ENCODE measurements at places on chromosomes 5 and 9. TPM values are rescaled to one million over a fixed set of nuclear protein-coding genes. Genes with fewer than 3 reads are reported as not detected.

Gene HSD17B3
- total RNA-seq, result 1.7 TPM

Gene TERT
- 0.10 TPM for total RNA-seq

Gene SLC4A9
- 0.10 TPM for total RNA-seq

Gene PAEP
- not detected for total RNA-seq

Gene PDGFRB
- total RNA-seq, result 12.8 TPM

Gene ZNF883
- total RNA-seq, result 0.08 TPM

Gene ORM2
- 4,103 TPM for total RNA-seq

Gene NUDT12
- 17.4 TPM for total RNA-seq

Gene ZFAND5
- total RNA-seq, result 83.9 TPM

Gene FOXD4
- total RNA-seq, result not detected

Gene TESK1
- total RNA-seq, result 15.6 TPM

DNA sequence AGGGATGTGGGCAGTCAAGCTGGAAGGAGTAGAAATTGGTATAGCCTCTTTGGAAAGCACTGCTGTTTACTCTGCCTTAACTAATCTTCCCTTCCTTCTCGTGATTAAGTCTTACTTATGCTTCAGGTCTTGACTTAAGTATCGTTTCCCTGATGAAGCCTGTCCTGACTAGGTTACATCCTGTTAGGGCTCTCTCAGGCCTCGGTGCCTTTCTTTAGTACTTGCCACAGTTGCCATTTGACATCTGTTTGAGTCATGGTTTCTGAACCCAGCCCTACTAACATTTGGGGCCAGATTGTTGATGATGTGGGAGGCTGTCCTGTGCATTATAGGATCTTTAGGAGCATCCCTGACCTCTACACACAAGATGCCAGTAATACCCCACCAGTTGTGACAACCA is 94.4 kb downstream of the GAPVD1 start:
- DNase-seq, result no peak

- DNase-seq, result no peak
Observed at GRCh38 chr5:160287378-160288051, 24.8 kb downstream of the CCNJL start.

DNA sequence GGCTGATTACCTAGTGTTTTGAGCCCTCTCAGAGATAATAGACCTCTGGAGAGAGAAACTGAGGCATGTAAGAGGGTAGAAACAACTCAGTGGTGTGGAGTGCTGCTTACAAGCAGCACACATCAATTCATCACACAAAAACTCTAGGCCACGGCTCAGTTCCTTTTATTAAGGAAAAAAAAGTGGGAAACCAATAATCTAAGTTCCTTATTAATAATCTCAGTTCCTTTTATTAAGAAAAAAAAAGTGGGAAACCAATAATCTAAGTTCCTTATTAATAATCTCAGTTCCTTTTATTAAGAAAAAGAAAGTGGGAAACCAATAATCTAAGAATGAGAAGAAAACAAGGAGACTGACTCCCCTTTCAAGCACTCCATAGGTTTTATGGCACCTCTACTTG is 28.0 kb downstream of the TXNDC8 start:
- DNase-seq, result no peak

DNA sequence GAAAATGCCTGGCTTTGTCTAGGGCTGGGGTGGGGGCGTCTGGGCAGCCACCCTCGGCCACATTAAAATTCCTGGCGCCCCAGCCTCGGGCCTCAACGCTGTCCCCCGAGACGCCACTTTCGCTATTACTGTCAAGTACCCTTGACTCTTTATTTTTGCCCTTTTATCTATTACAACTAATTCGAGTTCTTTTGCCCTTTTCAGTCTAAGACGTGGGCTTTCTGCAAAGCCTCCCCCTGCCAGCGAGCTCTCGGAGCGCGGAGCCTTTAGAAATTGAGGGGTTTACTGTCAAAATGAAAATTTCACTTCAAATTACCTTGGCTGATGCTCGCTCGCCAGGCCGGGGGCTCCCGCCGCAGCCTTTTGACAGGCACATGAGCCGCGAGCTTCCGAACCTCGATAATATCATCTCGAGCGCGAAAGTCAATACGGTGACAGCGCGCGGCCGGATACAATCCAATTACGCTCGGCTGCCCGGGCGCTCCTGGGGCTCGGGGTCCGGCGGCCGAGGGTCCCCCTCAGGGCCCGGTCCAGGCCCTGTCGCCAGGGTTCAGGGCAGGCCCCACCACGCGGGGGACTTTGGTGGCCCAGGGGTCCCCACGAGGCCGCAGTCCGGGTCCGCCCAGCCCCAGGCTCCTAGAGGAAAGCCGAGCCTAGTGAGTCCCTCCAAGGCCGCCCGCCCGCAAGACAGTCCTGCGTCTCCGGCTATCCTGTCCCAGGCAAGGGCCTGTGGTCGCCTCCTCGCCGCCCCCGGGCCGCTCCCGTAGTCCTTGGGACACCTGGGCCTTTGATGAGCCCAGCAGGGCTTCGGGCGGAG is 6.7 kb downstream of the IRX4 start:
- no peak for DNase-seq

DNA sequence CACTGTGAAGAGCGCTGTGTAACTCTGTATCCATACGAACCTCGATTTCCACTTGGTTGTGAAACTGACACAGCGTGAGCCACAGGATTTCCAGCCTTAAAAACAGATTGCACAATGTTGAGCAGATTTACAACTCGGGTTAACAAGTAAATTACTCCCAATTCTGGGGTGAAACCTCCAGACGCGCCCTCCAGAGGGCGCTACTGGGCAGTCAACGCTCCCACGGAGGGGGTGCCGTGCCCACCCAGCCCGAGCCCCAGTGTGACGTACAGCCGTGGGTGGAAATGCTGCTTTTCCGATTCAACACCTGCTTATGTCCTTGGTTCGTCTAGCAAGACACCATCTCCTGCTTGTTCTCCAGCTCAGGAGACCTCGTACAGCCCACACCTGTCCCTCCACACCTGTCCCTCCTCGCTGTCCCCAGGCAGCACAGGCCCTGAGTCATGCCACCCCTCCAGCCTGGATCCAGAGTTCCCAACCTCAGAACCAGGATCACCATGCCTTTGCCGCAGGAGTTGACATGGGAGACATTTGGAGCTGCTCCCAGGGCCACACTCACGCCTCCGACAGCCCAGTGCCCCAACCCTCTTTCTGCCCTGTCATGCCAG is 34.4 kb upstream of the SLC6A3 start:
- DNase-seq, result no peak

DNA sequence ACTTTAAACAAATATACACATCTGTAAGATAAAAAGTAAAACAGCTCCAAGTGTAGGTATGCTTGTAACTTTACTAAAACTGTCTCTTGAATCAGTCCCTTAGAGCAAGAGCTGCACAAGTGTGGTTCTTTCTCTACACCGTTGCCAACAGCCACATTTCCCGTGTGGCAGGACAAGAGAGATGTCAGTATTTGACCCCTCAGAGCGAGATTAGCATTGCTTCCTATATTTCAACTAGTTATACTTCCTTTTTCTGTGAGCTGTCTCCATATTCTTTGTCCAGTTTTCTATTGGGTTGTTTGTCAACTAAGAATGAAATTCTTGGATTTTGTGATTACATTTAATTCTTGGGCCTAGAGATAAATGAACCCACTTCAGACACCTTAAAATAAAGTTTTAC is 8.0 kb downstream of the PLIN2 start:
- no peak for DNase-seq

GRCh38 chr5:91164424-91164823 is 218.7 kb downstream of the ARRDC3 start:
- DNase-seq, result no peak

DNA sequence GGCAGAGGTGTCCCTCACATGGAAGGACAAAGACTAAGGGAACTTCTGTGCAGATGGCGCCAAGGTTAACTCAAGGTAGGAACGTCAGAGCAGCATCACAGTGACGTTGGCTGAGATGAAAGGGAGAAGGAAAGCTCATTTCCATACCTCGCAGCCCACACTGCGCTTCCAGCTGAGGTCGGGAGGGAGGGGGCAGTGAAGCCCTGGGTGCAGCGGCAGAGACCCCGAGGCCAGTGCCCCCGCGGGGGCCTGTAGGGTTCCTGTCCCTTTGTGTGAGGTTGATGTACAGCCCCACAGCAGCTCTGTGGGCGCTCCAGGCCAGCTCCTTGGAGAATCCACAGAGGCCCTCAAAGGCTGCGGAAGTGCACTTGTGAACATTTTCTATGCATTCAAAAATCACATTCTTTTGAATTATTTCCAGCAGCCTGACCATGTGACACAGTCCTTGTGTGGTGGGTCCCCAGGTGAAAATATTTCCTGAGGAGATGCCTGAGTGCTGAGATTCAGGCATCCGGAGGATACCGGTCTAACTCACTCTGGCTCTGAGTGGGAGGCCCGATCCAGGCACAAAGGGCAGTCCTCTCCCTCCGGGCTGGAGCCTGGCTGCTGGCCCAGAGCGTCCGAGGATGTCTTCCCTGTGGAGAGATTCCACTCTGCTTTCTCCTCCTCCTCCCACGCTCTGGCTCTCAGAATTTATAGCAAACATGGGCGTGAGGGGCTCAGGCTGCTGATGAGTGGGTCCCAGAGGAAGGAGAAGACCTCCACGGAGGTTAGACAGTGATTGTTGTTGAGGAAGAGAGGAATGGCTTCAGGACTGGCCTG is 150.7 kb downstream of the ICE1 start:
- no peak for DNase-seq

DNA sequence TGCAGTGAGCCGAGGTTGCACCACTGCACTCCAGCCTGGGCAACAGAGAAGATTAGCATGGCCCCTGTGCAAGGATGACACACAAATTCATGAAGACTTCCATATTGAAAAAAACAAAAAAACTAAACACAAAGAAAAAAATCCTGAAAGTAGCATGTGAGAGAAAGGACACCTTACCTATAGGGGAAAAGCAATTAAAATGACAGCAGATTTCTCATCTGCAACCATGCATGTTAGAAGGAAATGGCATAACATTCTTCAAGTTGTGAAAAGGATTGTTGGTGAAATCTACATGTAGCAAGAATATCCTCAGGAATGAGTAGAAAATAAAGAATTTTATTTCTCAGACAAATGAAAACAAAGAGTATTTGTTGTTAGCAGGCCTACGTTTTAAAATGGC is 13.4 kb upstream of the ZNF169 start:
- DNase-seq, result no peak

DNA sequence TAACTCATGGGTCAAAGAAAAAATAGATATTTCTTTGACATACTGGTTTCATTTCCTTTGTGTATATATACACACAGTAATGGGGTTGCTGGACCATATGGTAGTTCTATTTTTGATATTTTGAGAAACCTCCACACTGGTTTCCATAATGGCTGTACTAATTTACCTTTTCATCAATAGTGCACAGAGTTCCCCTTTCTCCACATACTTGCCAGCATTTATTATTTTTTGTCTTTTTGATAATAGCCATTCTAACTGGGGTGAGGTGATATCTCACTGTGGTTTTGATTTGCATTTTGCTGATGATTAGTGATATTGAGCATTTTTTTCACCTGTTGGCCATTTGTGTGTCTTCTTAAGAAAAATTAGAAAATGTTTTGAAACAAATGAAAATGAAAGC is 78.4 kb upstream of the CKMT2 start:
- no peak for DNase-seq

- DNase-seq, result no peak
Observed at GRCh38 chr5:104111632-104112031, 549.0 kb upstream of the NUDT12 start.

- DNase-seq, result no peak
Observed at GRCh38 chr9:91902475-91903125, 47.4 kb downstream of the ROR2 start.

GRCh38 chr9:108618906-108619550 is 236.8 kb downstream of the ACTL7B start:
- DNase-seq, result no peak

DNA sequence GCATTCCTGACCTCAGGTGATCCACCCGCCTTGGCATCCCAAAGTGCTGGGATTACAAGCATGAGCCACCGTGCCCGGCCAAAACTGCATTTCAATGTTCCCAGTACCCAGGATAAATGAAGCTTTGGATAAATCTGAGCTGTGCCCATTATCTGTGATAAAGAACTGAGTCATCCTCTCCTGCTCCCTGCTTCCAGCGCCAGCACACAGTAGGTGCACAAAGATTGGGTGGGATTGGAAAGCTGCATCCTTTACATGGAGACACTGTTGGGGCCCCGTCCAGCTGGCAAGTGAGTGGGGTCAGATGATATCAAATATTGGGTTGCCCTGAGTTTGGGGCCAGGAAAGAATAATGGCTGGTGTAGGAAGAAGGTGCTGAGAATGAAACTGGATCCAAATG is 17.4 kb downstream of the SH2D3C start:
- DNase-seq, result no peak

DNA sequence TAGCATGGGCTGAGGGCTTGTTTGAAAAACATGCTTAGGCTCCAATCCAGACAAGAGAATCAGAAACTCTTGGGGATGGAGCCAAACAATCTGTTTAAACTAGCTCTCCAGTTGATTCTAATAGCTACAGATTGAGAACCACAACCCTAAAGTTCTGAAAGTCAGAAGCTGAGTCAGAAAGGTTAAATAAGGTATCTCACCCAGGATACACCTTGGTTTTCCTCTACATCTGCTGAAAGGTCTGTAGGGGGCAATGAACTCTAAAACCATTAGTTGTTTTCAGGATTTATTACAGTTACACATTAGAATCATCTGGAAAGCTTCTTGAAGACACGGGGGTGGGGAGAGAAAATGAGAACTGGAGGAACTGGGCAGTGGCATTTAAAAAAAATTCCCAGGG is 5.7 kb downstream of the GFM2 start:
- DNase-seq, result no peak

- DNase-seq, result no peak
Observed at GRCh38 chr9:129945314-129945713, 97.7 kb downstream of the FNBP1 start.

DNA sequence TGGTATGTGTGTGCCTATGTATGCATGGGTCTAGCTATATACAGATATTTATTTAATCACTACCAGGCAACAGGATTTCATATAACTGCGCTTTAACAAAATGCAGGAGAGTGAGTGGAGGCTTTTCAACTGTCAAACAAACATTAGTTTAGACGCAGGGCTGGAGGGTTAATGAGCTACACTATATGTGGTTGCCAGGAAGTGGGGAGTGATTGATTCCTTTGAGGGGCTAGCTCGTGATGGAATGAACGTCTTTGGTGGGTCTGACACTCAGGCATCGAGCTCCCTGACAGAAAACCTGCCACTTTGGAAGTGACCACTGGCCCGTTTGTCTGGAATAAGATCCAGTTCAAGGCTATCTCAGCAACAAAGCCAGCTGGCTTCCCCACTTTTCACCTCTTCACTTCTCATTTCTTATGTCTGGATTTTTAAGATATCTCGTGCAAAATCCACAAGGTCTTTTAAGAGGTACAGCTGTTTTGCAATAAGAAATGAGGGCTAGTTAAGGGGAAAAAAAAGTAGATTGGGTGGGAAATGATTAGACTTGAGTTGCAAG is 78.0 kb downstream of the CFAP77 start:
- DNase-seq, result no peak

DNA sequence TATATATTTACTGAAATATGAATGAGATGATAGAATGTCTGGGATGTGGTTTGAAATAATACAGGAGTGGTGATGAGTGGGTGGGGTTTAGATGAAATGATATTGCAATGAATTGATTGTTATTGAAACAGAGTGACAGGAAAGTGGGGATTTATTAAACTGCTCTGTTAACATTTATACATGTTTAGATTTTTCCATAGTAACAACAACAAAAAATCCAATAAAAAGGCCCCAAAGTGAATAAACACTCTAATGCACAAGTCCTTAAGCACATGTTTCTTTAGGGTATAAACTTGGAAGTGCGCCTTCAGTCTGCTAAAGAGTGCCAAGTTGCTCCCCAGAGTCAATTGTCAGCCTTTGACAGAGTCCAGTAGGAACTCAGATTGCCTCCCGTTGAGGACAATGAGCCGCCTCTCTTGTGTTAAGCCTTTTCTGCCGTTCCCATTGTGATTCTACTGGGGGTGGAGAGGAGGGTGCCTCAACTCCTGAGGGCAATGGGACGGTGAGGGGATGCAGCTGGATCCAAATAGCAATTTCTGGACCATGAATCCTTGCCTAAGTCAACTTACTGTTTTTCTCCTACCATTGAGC is 112.3 kb downstream of the SLC28A3 start:
- no peak for DNase-seq

Measured in left lobe of liver (tissue), 2 donors.